ENCODE measurements at places on chromosomes 1 and 21.

DNA sequence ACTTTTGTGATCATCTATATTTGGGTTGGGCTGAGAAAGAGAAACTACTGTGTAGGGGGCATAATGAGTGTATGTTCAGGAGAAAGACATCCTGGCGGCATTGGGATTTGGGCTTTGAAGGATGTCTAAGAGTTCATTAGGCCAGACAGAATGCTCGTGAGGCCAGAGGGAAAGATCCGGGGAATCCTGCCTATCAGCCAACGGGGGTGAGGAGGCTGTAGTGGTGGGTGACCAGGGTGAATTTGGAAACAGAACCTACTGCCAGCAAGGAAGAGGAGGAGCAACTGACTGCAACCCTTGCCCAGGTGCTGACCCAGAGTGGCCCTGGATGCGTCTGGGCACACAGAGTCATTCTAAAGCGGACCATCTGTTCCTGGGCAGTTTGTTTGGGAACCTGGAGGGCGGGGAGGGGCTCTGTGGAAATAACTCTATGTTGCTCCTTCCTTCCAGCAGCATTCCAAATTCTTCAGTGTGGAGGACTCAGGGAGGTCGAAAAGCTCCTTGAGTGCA is 56.9 kb upstream of the ECE1 start:
- no peak for DNase-seq

DNA sequence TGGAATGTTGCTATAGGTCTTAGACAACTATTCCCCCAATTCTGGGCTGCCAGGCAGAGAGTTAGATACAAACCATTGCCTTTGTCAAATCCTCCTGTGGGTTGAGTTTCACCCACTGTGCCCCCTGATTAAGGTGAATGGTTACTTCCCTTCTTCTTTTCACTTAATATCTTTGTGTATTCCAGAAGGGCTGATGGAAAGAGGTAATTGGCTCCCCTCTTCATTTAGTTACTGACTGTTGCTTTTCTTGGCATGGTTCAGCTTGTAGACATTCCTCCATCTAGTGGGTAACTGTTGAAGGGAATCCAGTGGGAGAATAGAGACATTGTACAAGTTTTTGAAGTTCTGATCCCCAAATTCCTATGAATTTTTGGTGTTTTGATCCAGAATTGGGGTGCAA is 43.8 kb upstream of the MACF1 start:
- no peak for DNase-seq

DNA sequence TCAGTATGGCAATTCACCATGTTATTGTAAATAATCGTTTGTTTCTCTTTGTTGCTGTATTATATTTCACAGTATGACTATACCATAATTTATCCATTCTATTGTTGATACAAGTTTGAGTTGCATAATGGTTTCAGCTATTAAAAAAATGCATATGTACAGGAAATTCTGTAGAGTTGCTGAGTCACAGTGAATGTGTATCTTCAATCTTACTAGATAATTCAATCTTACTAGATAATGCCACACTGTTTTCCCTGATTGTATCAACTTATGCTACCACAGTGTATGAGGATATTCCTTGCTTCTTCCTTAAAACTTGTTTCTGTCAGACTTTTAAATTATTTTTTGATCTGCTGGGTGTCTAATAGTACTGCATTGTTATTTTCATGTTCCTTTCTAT is 3.5 kb upstream of the COA6 start:
- DNase-seq: no peak

- no peak for DNase-seq
Measured at GRCh38 chr1:36920801-36921405, 113.4 kb downstream of the GRIK3 start.

DNA sequence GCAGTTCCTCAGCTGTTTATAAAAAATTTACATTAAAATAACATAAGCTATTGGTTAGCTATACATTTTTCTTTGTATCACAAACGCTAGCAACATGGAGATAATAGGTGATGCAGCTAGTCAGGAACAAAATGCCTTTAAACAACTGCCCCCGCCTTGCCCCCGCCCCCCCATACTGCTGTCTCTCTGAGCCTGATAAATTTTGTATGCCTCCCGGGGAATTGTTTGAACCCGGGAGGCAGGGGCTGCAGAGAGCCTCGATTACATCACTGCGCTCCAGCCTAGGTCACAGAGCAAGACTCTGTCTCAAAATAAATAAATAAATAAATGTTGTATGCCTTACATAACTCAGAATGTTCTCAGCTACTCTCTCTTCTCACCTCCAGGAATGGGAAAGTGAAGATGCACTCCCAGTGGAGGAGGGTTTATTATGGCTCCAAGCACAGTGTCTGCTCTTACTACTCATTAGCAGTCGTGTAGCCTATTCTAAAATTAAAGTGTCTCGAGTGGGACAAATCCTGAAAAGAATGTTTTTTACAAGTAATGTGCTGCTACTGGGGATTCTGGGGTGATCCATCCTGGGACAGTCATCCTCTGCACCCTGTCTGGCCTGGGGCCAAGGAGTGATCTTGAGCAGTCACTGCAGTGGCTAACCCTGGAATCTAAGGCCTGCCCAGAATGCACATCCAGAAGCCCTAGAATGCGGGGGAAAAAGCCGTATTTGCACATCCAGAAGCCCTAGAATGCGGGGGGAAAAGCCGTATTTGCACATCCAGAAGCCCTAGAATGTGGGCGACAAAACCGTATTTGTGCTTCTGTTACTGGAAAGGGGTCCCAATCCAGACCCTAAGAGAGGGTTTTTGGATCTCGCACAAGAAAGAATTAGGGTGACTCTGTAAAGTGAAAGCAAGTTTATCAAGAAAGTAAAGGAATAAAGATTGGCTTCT is 39.4 kb upstream of the ZNF496 start:
- peak; percentile 19 for DNase-seq

Measured in RPMI7951 (cell line).